Keratinocyte (primary cell): ENCODE measurements at places on chromosomes 3 and 15.
A peak's percentile ranks its signal among the peaks of the same experiment; 100 is the strongest.

DNA sequence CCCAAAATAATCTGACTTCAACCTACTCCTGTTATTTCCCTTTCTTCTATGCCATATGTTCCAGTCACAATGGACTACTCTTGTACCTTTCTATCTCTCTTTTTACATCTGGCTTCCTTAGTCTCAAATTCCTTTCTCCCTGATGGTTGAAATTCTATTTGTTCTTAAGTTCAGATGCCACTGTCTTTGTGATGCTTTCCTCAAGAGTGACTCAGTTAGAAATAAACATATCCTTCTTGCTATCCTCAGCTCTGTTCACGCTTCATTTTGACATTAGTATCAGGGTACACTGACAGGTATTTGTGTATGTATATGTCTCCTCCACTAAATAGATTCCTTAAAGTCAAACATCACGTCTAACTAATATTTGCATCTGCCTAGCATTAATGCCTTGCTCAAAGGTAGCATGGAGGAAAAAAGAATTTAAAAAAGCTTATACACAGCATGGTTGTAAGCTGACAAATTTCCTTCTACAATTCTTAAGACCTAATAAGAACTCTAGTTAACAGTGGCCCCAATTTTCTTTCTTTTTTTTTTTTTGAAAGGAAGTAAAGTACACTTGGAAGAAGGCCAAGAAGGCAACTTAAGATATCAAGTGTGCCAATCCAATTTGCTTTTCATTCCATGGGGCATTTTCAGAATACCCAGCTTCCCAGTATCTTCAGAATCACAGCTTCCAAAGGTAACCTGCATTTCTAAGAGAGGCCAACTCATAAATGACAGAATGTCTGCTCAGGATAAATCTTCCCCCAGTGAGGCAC is 58.0 kb downstream of the CHAC1 start:
- DNase-seq = no peak
- H3K27me3 ChIP-seq = no peaks in the 10 kb centered on the region
- H3K4me3 ChIP-seq = no peak overlapping the region
- no peak overlapping the region for H3K27ac ChIP-seq

GRCh38 chr15:59549301-59550185 is 62.0 kb upstream of the GCNT3 start:
- H3K27me3 ChIP-seq = no peaks in the 10 kb centered on the region
- H3K36me3 ChIP-seq = no peaks in the 10 kb centered on the region
- peaks cover 10% of the 10 kb centered on the region for H3K4me1 ChIP-seq
- H3K4me3 ChIP-seq = no peak overlapping the region

DNA sequence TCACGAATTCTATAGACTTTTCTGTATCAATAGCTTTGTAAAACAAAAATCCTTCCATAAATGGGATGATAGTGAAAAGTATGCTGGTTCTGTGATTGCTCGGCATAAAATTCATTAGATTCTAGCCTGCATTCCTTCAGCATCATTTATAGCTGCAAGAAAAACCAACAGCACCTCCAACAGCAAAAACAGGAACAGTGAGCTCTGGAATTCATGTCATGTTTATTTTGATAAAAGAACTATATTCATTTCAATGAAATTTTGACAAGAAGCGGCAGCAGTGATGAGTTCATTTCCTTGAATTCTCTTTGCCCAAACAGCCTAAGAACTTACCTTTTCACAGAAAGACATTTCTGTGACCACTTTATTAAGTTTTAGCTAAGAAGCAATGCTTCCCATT is 515.2 kb upstream of the CCDC54 start:
- H3K27me3 ChIP-seq = no peaks in the 10 kb centered on the region
- H3K36me3 ChIP-seq = no peaks in the 10 kb centered on the region
- no peak overlapping the region for H3K27ac ChIP-seq
- no peaks in the 10 kb centered on the region for H3K4me1 ChIP-seq
- no peak for DNase-seq

DNA sequence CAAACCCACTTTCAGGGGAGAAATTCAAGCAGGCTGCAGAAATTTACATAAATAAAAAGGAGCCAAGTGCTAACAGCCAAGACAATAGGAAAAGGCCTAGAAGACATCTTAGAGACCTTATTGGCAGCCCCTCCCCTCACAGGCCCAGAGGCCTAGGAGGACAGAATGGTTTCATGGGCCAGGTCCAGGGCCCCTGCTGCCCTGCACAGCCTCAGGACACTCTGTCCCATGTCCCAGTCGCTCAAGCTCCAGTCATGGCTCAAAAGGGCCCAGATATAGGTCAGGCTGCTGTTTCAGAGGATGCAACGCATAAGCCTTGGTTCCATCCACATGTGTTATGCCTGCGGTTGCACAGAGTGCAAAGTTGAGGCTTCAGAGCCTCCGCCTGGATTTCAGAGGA is 55.8 kb downstream of the SLC41A3 start:
- peaks cover 10% of the 10 kb centered on the region for H3K36me3 ChIP-seq
- no peaks in the 10 kb centered on the region for H3K4me1 ChIP-seq
- no peak for DNase-seq

DNA sequence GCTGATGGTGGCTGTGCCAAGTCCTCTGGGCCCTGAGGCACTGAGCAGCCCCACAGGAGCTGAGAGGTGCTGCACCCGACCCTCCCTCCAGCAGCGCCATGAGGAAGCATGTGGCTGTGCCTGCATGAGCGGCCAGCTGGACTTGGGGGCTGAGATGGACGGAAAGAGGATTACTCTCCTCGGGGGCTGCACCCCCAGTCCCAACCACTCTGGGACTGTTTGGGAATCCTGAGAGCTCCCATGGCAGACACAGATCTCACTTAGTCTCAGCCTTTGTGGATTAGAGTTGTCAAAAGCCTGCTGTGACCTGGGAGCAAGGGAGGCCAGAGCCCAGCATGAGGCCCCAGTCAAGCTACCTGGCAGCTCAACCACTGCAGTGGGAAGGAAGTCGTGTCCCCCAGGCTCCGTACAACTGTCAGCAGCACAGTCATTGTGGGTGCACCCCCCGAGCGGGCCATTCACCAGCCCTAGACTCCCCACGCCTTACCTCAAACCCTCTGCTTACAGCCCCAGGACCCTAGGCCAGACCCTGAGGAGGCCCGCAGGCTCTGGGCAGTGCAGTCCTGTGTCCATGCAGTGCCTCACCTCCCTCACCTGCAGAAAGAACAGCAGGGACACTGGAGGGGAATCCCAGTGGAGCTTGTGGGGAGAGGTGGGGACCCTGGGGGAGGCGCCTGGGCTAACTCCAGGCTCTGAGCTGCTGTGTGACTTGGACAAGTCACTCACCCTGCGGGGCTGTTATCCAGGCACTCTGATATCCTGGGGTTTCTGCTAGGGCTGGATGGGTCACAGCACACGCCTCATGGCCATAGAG is 17.1 kb downstream of the PRR23E start:
- DNase-seq = no peak
- H3K4me1 ChIP-seq = no peaks in the 10 kb centered on the region
- H3K27me3 ChIP-seq = peaks cover 6% of the 10 kb centered on the region
- no peak overlapping the region for H3K27ac ChIP-seq

DNA sequence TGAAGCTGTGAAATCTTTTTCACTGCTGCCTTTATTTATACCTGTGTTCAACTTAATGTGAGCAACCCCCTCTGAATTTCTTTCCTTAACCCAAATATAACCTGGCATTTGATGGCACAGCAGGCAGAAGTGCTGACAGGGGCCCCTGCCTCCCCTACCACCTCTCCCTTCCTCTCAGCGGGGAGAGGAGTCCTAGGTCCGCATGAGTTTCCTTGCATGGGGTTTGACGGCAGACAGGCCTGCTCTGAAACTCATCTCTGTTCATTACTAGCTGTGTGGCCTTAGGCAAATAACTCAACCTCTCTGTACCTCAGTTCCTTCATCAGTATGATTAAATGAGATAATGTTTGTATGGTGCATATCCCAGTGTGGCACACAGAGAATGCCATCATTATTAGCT is 79.7 kb downstream of the SEC22A start:
- no peak overlapping the region for H3K27ac ChIP-seq
- H3K4me3 ChIP-seq = no peak overlapping the region
- H3K27me3 ChIP-seq = no peaks in the 10 kb centered on the region

DNA sequence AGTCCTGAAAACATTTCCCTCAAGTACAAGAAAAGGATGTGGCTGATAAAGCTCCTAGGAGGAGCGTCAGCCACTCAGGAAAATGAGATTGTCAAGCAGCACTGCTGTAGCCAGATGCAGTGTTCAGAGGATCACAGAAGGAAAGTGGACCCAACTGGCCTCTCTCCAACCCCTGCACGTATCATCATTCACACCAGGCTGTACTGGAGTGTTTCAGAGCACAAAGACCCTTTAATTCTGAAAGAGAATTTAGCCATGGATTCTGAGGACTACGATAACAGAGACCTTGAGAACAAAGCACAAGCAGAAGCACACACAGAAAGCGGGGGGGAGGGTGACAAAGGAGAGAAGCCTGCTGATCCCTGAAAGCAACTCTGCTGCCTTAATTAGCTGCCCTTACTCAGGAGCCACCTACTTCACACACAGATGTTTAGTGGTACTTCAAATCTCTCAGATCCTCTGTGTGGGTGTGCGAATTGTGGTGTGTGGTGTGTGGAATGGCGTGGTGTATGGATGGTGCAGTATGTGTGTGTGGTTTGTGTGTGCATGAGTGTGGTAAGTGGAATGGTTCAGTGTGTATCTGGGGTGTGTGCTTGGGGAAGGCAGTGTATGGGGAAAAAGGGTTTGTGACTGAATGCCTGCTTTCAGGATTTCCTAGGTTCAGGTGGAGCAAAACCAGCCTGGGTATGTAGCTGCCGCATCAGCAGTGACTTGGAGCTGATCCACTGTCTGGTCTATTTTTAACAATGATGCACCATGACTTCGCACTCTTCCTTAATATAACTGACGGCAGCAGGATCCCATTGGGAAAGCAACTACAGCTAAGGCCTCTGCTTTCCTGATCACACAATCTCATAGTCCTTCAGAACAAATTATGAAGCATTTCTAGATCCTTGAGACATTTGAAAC is 192.5 kb downstream of the RSL24D1 start:
- H3K27ac ChIP-seq = no peak overlapping the region
- H3K4me1 ChIP-seq = no peaks in the 10 kb centered on the region
- no peaks in the 10 kb centered on the region for H3K36me3 ChIP-seq
- no peaks in the 10 kb centered on the region for H3K27me3 ChIP-seq
- DNase-seq = no peak
- H3K4me3 ChIP-seq = no peak overlapping the region

- no peaks in the 10 kb centered on the region for H3K4me1 ChIP-seq
- H3K27ac ChIP-seq = no peak overlapping the region
- no peak for DNase-seq
Observed at GRCh38 chr3:187079090-187080022, 59.9 kb downstream of the RPL39L start.

DNA sequence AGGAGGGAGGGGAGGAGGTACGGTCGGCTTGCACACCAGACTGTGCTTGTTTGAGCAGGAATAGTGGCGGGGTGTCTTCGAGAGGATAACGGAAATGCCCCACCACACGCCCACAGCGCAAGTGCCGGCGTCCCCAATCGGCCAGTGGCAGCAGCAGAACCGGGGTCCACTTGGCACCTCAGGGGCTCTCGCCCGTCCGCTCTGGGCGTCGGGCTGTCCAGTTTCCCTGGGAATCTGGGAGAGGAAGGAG is 53.7 kb downstream of the CCDC54 start:
- peak overlapping the region; percentile 71 for H3K4me3 ChIP-seq
- no peaks in the 10 kb centered on the region for H3K36me3 ChIP-seq
- no peak for DNase-seq
- no peaks in the 10 kb centered on the region for H3K27me3 ChIP-seq
- H3K27ac ChIP-seq = peak overlapping the region; percentile 84

DNA sequence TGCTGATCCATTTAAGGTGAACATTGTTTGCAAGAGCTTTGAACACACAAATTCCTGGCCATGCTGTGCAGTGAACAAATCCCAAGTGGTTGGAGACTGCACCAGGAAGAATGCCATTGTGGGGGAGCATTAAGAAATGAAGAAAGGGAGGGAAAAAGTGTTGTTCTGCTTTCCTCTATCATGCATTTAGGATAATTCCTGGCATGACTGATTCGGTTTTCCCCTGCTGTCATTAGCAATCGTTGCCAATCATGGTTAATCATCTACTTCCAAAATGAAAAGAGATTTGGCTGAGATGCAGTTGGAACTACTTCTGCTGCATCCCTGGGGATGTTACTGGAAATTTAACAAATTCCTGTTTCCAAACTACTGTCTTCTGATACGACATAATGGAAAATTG is 73.7 kb upstream of the ZPLD1 start:
- H3K4me1 ChIP-seq = no peaks in the 10 kb centered on the region
- H3K36me3 ChIP-seq = no peaks in the 10 kb centered on the region
- no peak overlapping the region for H3K4me3 ChIP-seq
- H3K27ac ChIP-seq = no peak overlapping the region

GRCh38 chr3:64509206-64509605 is 178.6 kb downstream of the ADAMTS9 start:
- H3K4me3 ChIP-seq = no peak overlapping the region
- no peaks in the 10 kb centered on the region for H3K36me3 ChIP-seq
- no peak overlapping the region for H3K27ac ChIP-seq

DNA sequence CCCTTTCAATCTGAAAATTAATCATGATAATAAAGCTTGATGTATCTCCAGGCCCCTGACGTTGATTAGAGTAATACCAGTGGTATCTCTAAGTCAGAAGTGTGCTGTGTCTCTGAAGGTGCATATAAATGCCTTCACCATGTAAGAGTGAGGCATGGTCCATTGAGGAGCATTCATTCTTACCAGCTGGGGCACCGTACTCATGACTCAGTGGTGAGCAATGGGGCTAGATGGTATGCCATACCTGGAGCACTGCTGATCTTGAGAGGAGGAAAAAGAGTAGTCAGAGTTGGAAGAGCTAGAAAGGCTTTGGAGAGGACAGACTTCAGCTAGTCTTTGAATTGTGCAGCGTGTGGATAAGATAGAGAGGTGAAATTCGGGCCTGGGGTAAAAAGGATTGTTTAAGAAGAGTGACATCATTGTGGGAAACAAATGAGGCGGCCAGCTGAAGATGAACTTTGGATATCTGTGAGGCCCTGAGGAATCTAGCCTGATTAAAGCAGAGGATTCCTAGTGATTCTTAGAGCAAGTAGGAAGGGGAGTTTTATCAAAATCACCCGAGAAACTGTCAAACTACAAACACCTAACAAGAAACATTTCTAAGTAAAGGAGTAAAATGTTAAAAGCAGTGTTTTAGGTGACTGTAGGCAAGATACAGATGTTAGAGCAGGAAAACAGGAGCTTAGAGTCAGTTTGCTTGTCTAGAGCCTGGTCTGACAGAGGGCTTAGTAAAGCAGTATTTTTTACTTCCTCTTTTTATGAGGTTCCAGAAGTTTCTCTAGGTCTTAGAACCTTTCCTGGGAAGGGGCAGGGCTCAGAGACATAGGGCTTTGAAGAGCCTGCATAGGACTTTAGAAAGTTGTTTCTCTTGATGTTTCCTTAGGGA is 13.6 kb downstream of the TMOD3 start:
- DNase-seq = peak; percentile 81
- H3K27ac ChIP-seq = peak overlapping the region; percentile 88
- peaks cover 3% of the 10 kb centered on the region for H3K36me3 ChIP-seq
- no peaks in the 10 kb centered on the region for H3K27me3 ChIP-seq
- H3K4me1 ChIP-seq = peaks cover 81% of the 10 kb centered on the region

DNA sequence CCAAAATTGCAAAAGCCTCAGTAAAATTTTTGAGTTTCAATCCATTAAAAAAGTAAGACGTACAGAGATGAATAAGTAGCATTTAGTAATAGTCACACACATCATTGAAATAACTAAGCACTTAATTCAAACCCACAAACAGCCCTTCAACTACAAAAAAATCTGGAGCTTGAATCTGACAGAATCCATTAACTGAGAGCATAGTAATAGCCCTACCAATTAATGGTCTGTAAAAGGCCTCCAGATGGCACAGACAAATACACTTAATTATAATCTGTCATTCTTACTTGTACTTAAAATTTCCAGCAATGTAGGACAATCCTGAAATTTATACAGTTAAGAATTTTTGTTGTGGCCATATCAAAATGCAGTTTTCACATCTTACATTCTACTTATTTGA is 246.9 kb downstream of the VGLL3 start:
- no peak overlapping the region for H3K4me3 ChIP-seq
- H3K27ac ChIP-seq = no peak overlapping the region
- no peaks in the 10 kb centered on the region for H3K36me3 ChIP-seq
- DNase-seq = no peak
- no peaks in the 10 kb centered on the region for H3K27me3 ChIP-seq
